ENCODE measurements at places on chromosomes 12 and 14.

- no peak for DNase-seq
Measured at GRCh38 chr14:76550534-76550933, 174.6 kb downstream of the ESRRB start.

GRCh38 chr12:57386187-57386720, 44.6 kb downstream of the R3HDM2 start:
- no peak for DNase-seq

DNA sequence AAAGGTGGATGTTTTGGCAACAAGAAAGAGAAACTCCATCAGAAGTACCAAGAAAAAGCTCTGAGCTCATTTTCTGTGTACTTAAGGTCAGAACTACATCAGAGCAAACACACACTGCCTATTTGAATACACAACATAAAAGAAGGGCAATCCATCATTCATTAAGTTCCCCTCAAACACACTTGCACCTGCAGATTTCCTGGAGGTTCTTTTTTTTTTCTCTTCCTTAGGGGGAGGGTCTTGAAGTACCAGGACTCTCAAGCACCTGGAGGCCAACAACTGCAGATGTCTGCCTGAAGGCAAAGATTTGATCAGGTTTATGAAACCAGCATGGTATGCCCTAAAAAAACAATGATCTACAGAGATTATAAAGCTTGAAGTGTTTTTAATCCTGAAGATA, 26.1 kb upstream of the PTHLH start:
- no peak for DNase-seq

DNA sequence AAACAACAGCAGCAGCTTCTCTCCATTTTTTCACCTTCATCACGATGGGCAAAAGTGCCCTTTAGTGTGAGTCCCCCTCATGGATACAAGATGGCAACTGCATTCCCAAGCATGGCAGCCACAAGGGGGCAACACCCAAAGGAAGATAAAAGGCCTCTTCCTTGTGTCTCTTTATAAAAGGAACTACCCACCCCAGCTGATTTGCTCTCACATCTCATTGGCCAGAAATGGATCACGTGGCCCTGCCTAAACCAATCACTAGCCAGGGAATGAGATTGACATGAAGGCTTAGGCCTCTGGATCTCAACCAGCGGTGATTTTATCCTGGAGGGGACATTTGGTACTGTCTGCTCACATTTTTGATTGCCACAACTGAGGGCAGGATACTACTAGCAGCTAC, 21.9 kb upstream of the IFT81 start:
- no peak for DNase-seq

DNA sequence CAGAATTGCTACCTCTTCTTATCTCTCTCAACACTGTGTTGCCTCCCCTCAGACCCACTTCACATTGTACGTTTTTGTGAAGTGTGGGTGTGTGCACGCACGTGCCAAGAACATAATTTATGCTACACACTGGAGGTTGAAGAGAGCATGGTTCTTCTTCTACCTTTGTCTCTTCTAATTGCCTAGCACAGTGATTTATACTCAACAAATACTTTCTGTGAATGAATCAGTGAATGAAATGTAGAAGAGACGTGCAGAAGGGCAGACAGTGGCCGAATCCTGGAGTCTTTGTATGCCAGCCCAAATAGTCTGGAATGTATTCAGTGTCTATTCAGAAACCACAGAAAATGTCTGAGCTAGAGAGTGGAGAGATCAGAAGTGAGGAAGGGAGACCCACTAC, 4.6 kb upstream of the SAMD4A start:
- no peak for DNase-seq

DNA sequence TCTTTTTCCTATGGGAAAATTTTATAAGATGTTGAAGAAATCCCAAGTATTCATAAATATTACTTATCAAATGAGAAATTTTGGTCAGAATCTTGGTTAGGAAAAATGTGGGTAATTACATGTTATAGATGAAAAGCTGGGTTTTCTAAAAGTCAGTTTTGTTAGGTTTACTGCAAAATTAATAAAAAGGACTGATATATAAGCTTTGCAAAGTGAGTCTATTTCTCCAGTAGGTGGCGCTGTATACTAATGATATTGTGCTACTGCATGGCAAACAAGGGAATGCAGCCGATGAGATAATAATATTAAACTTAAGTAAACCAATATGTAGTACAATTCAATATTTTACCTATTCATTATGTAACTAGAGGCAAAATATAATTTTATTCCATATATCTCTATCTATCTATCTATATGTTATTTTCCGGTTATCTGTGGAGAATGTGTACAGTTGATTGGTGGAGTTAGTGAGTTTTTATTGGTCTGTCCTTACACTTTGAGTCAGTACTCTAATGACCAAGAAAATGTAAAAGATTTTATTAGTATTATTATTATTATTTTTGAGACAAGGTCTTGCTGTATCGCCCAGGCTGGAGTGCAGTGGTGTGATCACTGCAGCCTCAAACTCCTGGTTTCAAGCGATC, 32.9 kb downstream of the MIPOL1 start:
- no peak for DNase-seq
